ENCODE measurements at places on chromosomes 16 and 17.
A peak's percentile ranks its signal among the peaks of the same experiment; 100 is the strongest.

- DNase-seq = no peak
Measured at GRCh38 chr17:57377094-57377493, 120.8 kb downstream of the MSI2 start.

GRCh38 chr16:50354629-50355456, 13.9 kb downstream of the BRD7 start:
- peak; percentile 24 for DNase-seq

DNA sequence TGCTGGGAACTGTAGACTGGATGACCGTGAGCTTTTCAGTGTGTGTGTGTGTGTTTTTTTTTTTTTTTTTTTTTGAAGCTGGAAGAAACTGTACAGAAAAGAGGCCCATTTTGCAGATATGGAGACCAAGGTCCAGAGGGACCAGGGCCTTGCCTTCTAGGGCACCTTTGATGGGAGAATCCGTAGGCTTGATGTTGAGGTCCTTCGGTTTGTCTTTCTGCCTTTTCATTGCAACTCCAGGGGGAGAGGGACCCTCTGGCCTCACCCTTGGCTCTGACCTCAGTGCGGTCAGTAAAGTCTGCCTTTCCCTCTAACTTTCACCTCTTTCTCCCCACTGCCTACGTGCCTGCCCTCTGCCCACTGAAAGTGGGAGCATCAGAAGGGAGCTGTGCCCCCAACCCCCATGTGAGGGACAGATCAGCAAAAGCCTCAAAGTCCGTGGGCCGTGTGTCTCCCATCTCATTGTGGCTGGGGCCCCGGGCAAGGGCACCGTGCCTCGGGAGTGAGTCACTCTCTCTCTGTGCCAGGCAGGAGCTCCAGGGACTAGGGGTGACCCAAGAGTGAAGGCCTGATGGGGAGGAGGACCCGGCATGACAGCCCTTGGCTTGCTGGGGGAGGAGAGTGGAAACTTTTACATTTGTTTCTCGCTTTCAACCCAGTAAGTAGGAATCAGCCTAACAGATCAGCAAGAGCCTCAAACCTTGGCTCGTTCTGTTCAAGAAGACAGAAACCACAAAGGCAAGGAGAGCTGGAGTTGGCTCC, 123.6 kb downstream of the CMIP start:
- DNase-seq = peak; percentile 77

DNA sequence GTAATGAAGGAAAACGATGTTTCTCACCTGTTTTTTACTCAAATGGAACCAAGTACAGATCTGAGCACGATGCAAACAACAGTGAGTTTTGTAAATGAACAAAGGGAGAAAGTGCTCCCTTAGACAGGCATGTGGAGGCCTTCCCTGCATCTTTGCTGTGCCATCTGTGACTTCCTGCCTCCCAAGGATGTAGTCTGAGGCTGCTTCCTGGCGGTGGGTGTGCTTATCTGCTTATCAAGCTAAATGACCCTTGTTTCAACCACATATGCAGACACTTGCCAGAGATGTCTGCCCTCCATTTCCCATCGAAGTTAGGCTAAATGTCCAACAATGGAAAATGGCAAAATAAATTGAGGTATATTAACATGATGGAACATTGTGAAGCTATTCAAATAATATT, 34.6 kb downstream of the RGS9 start:
- DNase-seq = no peak

GRCh38 chr17:82204831-82205719, 7.6 kb downstream of the CCDC57 start:
- peak; percentile 79 for DNase-seq

DNA sequence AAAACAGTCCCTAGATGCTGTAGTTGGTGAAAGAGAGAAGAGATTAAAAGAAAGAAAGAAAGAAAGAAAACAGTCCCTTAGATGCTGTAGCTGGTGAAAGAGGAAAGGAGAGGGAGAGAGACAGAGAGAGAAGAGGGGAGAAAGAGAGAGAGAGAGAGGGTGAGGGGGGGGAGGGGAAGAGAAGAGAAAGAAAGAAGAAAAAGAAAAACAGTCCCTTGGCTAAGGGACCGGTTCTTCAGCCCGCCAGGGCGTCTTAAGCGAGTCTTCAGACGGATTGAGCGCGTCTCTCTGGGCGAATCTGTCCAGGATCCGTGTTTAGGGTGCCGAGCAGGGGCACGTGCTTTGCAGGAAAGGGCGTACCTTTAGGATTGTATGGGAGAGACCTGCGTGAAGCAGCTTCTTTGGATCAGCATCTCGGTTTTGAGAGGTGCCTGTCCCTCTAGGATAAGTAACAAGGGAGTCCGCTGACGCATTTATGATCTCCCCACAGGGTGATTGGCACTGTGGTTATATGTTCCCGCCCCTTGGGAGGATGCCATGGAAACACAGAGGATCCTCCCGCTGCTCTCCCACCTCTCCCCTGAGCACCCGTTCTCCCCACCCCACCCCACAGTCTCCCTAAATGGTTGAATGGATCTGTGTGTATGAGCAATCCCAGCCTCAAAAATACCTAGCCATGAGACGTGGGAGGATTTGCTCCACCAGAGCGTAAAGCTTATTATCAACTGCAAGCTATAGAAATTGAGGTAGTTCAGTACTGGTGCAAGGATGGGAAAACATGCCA, 16.7 kb downstream of the GNGT2 start:
- DNase-seq = peak; percentile 56

- no peak for DNase-seq
Measured at GRCh38 chr17:10652984-10653659, 4.0 kb downstream of the MYH3 start.

- no peak for DNase-seq
Measured at GRCh38 chr16:66295761-66296546, 70.5 kb upstream of the CDH5 start.

- DNase-seq = no peak
Measured at GRCh38 chr17:80198144-80198661, 21.9 kb downstream of the SGSH start.

- DNase-seq = no peak
Measured at GRCh38 chr17:6660101-6660500, 8.5 kb downstream of the C17orf100 start.

DNA sequence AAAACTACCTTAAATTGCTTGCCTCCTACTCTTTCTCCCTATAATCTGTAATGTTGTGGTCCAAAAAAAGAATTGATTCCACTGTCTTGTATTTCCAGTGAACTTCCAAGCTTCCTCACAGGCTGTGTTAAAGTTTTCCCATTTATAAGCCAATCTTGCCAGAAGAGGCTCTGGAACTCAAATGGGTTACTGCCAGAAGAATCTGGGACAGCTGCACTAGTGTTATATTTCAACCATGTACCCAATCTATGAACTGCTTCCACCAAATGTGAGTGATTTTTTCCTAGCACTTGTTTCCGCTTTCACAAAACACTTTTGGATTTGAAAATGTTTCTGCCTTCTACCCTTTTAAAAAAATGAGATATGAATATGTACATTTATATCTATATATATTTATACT, 1.8 kb downstream of the CCDC43 start:
- DNase-seq = no peak

DNA sequence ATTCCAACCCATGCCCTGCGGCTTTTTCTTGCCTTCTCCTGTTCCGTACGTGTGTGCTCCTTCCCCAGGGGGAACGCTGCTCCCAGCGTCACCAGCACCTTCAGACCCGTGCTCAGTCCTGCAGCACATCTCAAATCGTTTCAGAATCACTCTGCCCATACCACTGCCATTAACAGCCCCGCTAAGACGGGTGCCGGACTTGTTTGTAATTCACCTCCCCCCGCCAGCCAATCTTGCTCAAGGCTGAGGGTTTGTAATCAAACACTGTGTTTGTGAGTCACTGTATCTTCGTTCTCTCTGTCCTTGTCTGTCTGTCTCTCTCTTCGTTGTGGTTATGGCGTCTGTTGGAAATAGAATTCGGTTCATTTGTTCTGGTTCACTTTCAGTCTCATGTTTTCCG, 17.3 kb downstream of the CARD14 start:
- DNase-seq = no peak

DNA sequence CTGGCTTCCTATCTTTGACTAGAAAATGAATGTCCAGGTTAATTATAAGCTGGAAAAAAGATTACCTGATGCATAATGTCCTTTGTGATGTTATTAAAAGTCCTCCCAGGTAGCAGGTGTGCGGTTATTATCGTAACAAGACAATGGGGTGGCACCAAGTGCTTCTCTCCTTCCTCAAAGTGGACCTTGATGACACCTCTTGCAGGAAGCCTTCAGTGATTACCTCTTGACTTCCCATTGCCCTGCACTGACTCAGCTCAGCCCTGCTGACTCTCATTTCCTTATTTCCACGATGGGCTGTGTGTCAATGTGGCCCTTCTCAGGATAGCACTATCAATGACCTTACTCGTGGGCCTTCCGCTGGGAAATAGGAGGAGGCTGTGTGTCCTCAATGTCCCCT, 477.4 kb upstream of the CCL2 start:
- no peak for DNase-seq

- DNase-seq = no peak
Measured at GRCh38 chr16:88830258-88830657, 18.5 kb upstream of the APRT start.

- no peak for DNase-seq
Measured at GRCh38 chr17:55264278-55264644, 499 bp upstream of the HLF start.

DNA sequence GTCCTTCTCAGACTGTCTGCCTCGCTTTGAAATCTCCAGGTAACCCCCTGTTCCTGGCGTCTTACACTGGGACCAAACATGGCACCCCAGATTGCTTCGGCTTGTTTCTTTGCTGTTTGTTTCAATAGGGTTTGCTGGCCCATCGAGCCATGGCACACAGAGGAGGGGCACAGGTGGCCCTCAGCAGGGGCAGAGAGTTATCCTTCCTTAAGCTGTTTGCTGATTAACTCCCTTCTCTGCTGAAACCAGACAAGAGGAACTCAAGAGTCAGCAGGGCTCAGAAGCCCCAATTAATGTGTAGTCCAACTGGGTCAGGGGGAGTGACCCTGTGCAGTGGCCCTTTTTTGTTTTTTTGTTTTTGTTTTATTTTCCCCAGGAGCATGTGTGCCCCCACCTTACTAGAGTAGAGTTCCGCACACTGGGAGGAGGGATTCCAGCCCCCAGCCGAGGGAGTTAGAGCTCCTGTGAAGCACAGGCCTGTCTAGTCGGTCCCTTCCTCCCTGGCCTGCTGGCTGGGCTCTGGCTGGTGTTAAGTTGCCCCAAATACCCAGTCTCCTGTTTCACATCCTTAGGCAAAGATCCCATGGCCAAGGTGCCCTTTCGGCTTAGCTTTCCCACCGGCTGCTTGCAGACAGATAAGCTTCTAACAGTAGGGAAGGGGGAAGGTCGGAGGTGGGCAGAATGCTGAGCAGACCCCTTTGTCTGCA, 39.3 kb downstream of the YPEL2 start:
- DNase-seq = no peak

- DNase-seq = no peak
Measured at GRCh38 chr17:54795046-54795445, 105.6 kb upstream of the TOM1L1 start.

DNA sequence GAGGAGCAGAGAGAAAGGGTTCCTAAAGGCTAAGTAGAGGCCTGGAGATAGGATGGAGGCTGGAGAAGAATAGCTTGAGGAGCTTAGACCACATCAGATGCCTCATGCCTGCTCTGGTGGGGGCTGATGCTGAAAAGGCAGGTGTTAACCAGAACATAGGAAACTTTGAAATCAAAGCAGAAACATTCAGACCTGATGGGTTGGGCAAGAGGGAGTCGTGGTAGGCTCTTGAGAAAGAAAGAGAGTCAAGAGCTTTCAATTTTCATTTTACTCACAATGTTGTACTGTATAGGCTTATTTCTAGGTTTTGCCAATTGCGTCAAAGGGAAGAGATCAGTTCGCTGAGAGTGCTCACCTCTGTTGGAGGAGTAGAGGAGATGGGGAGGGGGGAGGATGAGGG, 406.6 kb upstream of the SALL1 start:
- no peak for DNase-seq

- DNase-seq = no peak
Measured at GRCh38 chr17:51710634-51710979, 447.9 kb downstream of the CA10 start.

- peak; percentile 55 for DNase-seq
Measured at GRCh38 chr17:81365148-81365600, 30.1 kb upstream of the BAHCC1 start.

DNA sequence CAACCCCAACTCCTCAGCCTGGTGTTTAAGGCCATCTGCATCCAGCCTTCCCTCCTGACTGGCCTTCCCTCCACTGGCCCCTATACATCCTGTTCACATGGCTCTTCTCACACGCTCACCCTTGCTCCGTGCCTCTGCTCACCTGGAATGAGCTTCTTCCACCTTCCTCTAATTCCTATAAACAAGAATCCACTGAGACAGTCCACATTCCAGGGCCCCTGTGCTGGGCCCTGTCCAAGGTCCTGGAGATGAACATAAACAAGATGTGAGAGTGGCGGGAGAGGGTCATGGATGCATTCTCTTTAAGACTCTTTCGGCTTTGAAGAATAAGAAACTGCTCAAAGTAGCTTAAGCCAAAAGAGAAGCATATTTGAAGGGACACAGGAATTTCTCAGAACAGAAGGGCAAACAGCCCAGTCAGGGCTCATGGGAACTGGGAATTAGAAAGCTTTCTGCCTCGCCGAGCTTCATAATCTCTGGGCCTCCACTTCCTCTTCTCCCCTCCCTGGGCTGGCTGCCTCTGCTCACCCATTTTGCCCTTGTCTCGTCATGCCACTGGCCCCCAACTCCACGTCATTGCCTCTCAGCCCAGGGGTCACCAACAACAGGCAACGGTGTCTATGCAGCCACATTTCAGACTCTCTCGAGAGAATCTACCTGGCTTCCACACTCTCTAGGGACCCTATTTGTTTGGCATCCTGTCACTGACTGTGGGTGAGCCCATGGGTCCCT, 13.5 kb downstream of the SPPL2C start:
- DNase-seq = peak; percentile 30

- DNase-seq = no peak
Measured at GRCh38 chr16:23348579-23349469, 46.7 kb downstream of the SCNN1B start.

- no peak for DNase-seq
Measured at GRCh38 chr16:84548971-84549844, 44.7 kb upstream of the MEAK7 start.

DNA sequence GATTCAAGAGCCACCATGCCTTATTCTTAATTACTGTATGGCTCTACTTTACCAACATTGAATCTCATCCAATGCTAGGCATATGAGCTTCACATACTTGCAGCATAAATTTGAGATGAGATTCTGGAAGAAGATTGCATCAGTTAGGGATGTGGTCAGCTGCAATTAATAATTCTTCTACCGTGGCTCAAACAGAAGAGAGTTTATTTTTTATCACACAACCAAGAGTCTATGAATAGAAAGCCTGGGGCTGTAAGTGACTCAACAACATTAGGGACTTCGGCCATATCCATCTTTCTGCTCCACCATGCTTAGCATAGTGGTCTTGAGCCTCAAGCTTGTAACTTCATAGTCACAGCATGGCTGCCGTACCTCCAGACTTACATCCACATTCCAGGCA, 179.4 kb upstream of the IRX6 start:
- DNase-seq = no peak
